M059J (cell line): ENCODE measurements at places on chromosomes 2 and 18. TPM values are rescaled to one million over a fixed set of nuclear protein-coding genes. Genes with fewer than 3 reads are reported as not detected.

DNA sequence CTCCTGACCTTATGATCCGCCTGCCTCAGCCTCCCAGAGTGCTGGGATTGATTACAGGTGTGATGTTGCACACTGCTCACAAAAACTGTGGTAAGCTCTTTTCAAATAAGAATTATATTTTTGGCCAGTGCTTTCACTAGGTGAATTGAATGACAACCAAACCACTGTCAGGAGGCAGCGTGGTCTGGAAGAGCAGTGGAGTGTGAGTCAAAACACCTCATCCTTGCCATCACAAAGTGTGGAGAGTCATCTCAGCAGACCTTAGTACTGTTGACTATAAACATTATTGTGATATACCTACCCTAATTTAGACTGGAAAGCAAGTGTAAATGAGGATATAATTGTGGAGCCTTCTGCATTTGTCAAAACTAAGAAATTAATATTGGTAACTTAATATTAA, 61.3 kb downstream of the UBE2E3 start:
- peak; percentile 35 for DNase-seq

- DNase-seq, result no peak
Observed at GRCh38 chr2:106296182-106296815, 102.2 kb upstream of the UXS1 start.

The DNER gene
- 13.9 and 21.5 TPM in 2 replicates for total RNA-seq

The FNDC4 gene
- 2.6 and 3.1 TPM in 2 replicates for total RNA-seq

DNA sequence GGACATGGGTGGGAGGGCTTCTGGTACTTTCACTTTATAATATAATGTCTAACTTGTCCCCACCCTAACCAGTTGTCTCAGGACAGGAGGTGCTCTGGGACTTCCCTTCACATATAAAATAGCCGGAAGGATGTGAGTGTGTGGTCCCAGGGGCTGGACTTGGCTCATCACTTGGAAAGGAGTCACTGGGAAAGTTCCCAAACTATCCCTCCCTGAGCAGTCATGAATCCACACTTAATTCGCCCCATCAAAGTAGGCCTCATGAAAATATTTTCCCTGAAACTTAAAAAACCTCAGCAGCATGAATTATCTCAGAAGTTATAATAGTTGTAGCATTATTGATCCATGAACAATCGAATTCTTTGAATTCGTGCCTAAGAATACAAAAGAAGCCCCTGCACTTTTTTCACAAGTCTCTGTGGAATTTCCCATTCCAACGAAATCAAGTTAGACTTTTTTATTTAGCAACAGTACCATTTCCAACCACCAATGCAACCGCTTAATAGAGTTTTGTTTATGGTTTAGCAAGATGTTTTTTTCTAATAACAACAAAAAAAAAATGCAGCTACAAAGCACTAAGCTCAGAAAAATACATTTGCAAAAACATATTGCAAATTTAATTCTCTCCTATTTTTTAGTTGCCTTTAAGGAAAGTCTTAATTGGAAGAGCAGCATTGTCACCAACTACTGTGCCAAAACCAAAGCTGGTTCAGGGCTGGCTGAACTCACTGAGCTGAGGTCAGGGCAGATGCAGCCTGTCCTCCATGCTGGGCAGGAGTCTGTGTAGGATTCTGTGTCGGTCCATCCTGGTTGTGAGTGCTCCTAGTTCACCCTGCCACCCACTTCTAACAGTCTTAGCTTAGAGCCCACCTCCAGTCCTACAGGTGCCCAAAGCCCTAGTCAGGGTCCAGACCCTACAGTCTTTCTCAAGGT, 68.8 kb upstream of the SPTBN1 start:
- DNase-seq, result no peak

The C1GALT1C1L gene
- 0.89 and 2.4 TPM in 2 replicates for total RNA-seq

GRCh38 chr2:15302154-15302553, 259.0 kb downstream of the NBAS start:
- no peak for DNase-seq

GRCh38 chr2:30450025-30450424, 3.0 kb downstream of the LCLAT1 start:
- DNase-seq, result no peak

The DSG1 gene
- not detected in 2 replicates for total RNA-seq

GRCh38 chr2:178441426-178441825, 9.5 kb downstream of the PRKRA start:
- DNase-seq, result no peak

DNA sequence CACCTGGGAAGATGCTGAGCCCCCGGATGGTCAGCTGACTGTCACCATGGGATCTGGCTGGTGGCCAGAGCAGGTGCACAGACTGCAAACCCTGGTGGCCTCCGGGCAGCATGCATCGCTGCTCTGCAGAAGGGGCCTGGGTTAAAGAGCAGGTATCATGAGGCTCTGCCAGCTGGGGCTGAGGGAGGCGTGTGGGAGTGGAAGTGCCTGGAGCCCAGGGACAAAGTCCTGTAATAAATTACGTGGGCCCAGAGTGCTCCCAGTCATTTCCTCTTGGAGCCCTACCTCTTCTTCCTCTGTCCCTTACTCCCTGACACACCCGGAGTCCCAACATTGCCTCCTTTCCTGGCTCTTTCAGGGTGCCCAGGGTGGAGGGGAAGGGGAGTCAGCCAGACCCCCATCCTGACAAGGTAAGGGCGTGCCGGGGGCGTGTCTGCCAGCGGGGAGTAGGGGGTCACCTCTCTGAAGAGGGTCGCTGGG, at the start of gene MYO7B:
Gene MYO7B, plus strand, starts transcription at position 262 of the 480 bp plus-strand sequence. CDS start 24,040 bp downstream, outside the sequence.
- DNase-seq, result no peak

The PROC gene
- 0.64 and 1.6 TPM in 2 replicates for total RNA-seq

GRCh38 chr2:208189069-208189809, 591 bp downstream of the C2orf80 start:
- DNase-seq, result no peak

GRCh38 chr2:155250800-155251199, 552.3 kb downstream of the KCNJ3 start:
- no peak for DNase-seq

- DNase-seq, result no peak
Observed at GRCh38 chr2:181786371-181787228, 104.9 kb upstream of the ITPRID2 start.

- DNase-seq, result peak; percentile 68
Observed at GRCh38 chr18:11154368-11154989, 5.1 kb upstream of the PIEZO2 start.

The HOXD3 gene
- 0.12 and 0.30 TPM in 2 replicates for total RNA-seq

DNA sequence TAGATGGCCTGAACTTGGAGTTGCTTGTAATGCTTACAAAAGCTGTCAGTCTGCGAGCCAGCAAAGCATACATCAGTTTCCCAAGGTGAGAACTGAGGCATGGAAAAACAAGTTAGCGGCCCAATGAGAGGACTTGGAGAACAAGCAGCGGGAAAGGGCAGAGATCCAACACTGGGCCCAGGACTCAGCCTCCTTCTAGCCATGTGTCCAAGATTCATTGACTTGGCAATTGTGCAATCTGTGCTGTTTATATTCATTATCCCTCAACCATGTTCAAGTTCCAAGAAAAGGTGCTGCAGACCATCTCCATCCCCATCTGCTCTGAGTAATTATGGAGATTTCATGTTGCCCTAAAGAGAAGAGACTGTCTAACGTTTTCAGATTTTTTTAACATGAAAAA, 187.4 kb downstream of the ALK start:
- DNase-seq, result no peak

The MTCL1 gene
- 16.0 and 28.2 TPM in 2 replicates for total RNA-seq

DNA sequence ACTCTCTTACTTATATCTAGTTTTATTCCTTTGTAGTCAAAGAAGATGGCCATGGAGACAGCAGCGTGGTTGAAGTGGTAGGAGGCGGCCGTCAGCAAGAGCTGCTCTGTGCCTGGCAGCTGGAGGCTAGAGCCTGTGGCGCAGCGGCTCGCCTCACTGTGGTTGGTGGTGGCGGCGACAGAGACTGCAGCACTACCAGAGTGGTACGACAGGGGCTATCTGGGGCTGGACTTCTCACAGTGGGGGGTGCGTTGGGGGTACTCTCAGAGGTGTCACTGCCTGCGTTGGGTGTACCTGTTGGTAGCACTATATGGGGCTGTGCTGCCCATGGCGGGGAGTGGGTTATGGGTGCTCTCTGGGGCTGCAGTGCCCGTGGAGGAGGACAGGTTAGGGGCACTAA, 8.5 kb upstream of the ANKRD62 start:
- DNase-seq, result no peak

DNA sequence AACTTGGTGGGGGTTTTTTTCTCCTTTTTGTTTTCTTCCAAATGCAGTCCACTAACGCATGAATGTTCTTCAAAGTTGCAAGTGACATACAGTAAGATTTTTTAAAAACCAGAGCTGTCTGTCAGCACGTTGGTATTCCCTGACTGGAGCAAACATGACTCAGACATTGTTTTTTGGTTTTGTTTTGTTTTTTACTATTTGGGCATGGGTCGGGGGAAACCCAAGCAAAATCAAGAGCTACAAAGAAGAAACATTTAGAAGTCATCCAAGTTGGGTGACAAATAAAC, 726 bp upstream of the CCDC88A start:
- no peak for DNase-seq

- peak; percentile 65 for DNase-seq
Observed at GRCh38 chr2:113700186-113700841, 56.1 kb downstream of the SLC35F5 start.

DNA sequence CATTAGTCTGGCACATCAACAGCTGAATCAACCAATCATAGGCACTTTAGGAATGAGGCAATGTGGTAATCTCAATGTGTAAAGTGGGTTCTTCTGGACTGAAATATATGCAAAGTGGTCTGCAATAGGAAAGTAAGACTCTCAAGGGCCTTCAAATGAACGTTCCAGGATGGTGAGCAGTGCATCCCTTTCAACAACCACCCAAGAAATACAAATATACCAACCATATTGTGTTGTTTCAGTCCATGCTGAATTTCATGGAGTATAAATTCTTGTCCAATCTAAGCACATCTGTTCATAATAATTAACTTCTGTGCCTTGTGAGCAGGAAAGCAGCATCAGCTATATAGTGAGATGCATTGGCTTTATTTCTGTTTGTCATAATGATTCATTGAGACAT, 556.2 kb downstream of the THSD7B start:
- no peak for DNase-seq

GRCh38 chr2:8426550-8426949, 255.3 kb upstream of the ID2 start:
- no peak for DNase-seq

GRCh38 chr2:1771626-1772280, 27.4 kb upstream of the PXDN start:
- DNase-seq, result no peak
